ENCODE measurements at places on chromosomes 6 and 20.
A peak's percentile ranks its signal among the peaks of the same experiment; 100 is the strongest.

- no peak for DNase-seq
Measured at GRCh38 chr20:37315021-37315451, 25.6 kb downstream of the MANBAL start.

- DNase-seq = no peak
Measured at GRCh38 chr20:53917145-53918019, 153.0 kb downstream of the BCAS1 start.

DNA sequence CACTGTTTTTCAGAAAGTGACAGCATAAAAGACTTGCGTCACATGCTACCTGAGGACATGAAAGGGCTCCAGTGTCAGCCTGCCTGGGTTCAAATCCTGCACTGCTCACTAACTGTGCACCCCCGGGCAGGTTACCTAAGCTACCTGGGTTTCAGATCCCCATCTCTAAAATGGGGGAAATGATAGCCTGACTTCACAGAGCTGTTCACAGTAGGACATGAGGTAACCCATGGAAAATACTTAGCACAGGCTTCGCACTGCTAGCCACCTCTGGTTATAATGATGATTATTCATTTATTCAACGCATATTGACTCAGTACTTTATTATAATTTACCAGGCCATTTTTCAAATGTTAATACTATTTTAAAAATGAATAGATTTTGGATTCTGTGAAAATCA is 23.0 kb downstream of the TBC1D7 start:
- no peak for DNase-seq

DNA sequence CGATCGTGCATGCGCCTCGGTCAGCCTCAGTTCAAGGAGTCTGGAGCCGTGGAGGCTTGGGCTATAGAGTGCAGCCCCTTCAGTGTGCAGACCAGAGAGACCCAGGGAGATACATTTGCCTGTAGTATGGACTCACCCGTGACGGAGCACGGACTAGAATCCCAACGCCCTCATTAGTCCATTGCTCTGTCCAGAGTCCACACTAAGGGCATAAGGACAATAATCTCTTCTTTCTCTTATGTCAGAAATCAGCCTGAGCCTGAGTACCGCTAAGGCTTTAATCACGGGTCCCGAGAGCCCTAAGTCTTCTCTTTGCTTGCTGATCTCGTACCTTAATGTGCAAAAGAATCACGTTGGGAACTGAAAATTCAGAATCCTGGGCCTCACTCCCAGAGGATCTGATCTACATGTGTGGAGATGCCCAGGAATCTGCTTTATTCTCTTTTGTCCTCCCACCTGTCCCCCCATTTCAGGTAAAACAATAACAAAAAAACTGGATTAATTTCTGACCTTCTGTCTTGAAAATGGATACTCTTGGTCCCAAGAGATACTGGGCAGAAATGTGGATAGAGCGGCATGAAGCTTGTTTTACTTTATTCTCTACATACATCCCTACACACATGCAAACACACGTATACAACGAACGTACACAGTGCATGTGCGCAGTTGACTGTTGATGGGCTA is 671 bp downstream of the BPHL start:
- no peak for DNase-seq

GRCh38 chr6:17015551-17016381 is 86.1 kb upstream of the STMND1 start:
- DNase-seq = peak; percentile 17

Measured in glutamatergic neuron (in vitro differentiated cells).